ENCODE measurements at places on chromosomes 1 and 21.
A peak's percentile ranks its signal among the peaks of the same experiment; 100 is the strongest.

- DNase-seq, result peak; percentile 78
These were observed 18.9 kb downstream of the CAP1 start for GRCh38 chr1:40059338-40059959.

DNA sequence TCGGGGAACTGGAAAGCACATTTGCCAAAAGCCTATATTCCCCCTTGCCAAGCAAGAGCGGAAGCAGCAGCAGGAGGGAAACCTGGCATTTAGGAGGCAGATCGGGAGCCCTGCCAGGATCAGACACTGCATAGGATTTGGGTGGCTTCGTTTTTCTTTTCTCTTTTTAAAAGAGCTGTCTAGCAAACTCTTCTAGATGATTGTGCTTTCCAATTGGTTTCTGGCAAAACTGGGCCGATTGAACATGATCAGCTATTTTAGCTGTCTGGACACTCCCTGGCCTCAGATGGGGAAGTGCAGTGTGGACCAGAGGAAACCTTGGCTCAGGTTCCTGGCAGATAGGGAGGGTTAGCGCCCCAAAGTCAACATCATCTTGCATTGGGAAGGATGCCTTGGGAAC, 414.0 kb upstream of the KAZN start:
- no peak for DNase-seq

DNA sequence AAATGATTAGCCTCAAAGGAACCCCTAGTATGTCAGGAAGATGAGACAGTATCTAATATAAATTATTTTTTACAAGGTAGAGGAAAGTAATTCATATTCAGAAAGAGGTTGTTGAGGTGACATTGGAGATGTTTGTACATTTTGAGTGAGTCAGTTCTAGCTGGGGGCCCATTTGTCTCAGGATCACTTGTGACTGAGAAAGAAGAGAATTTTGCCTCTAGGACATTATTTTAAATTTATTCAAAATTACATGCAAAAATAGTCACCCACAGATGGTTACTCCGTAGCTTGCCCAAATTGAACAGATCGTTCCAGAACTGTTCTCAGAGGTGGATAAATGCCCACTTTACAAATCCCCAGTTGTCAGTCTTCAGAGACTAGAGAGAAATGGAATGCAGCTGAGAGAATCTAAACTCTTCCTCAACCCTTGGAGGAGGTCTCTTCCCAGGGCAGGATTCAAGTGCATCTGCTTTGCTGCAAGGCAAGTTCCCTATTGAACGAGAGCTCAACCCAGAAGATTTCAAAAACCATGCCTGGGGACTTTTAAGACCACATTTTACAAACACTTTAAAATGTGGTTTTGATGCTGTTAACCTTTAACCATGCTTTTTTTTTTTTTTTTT, 987.8 kb upstream of the ADAMTS5 start:
- peak; percentile 28 for DNase-seq

DNA sequence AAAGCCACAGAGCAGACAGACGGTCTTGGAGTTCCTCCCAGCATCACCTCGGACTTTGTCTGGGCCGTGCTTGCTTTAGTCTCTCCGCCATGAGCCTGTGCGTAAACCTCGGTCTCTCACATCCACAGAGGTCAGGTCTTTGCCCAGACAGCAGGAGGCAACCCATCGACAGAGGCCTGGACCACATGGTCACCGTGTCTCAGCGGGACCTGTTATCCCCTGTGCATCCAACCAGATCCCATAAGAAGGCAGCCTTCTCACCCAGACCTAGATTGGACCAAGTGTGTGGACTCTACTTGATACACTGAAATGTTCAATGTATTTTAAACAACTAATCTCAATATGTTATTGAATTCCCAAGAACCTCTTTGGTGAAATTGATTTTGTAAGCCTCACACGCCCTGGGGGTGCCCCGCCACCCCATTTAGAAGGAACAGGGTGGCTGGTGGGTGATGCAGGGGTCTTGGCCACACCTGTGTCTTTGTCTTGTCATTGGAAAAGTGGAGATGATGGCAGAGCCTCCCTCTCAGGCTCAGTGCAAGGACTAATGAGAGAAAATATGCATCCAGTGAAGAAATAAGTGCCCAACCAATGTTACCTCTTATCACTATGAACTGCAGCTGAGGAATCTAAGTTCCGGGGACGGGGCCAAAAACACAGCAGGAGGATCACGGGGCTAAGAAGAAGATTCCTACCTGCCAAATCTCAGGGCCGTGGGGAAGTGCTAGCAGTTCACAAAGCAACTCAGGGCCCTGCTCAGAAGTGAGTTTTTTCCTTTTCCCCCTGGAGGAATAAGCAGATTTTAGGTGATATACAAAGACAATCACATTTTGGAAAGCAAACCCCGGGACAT, 101.6 kb upstream of the BACE2 start:
- DNase-seq, result no peak

- DNase-seq, result no peak
These were observed 71.5 kb downstream of the DISP1 start for GRCh38 chr1:222886194-222886854.
